ENCODE measurements at places on chromosomes 6 and 20.

- DNase-seq, result no peak
These were observed 31.4 kb downstream of the NCOA6 start for GRCh38 chr20:34794006-34794585.

DNA sequence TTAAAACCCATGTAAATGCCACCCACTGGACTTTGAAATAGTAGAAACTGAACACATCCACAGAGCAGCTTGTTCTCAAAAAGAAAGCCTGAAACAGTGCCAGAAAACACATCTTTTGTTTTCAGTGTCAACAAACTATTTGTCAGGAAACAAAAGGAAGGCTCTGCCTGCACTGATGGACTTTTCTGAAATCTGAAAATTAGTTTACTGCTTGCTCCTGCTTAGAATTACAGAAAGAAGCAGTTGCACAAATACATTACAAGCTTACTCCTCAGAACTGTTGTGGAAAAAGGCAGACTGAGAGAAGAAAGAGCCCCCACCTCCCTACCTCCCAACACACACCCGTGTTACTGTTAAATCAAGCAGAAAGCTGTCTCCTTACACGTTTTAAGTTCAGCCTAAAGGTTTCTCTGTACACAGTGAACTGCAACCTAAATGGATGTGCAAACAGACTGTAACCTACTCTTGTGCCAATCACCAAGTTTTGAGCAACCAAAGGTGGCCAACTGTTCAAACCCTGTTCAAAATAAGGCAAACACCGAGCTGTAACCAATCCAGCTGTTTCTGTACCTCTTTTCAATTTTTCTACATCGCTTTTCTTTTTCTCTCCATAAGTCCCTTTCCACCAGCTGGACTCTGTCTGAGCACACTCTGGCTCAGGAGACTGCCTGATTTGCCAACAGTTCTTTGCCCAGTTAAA, 43.7 kb downstream of the FRK start:
- no peak for DNase-seq

DNA sequence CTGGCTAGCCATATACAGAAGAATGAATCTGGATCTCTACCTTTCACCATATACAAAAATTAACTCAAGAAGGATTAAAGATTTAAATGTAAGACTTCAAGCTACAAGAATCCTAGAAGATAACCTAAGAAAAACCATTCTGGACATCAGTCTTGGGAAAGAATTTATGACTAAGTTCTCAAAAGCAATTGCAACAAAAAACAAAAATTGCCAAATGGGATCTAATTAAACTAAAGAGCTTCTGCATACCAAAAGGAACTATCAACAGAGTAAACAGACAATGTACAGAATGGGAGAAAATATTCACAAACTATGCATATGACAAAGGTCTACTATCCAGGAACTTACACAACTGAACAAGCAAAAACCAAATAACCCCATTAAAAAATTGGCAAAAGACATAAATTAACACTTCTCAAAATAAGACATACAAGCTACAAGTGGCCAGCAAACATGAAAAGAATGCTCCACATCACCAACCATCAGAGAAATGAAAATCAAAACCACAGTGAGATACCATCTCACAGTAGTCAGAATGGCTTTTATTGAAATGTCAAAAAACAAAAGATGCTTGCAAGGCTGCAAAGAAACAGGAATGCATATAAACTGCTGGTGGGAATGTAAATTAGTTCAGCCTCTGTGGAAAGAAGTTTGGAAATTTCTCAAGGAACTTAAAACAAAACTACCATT, 66.8 kb upstream of the RSPO3 start:
- no peak for DNase-seq

DNA sequence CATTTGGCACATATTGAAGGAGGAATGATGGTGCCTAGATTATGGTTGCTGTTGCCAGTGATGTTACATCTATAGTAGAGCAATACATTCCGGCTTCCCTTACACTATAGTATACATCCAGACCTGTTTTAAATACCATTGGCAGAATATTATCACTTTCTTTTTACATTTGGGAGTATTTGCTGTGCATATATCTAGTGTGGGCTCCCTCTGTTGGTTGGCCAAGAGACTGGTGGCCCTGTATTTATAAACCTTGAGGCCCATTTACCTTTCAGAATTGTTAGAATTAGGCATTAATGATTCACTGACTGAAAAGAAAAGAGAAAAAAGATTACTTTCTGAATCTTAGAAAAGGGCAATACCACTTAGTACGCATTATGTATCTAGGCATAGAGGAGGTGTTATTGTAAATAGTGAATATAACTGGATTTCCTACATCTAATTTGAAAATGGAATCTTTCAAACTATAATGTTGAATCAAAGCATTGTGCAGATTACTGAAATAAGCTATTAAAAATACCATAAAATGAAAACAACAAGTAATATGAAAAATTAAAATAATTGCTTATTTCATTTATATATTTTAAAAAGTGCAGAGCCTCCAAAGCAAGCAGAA, 628.8 kb upstream of the MAN1A1 start:
- DNase-seq, result no peak

GRCh38 chr6:170225852-170226417, 64.9 kb downstream of the DLL1 start:
- no peak for DNase-seq

Measured in retina (tissue), 1 donor.